ENCODE measurements at places on chromosomes 16 and 17.
A peak's percentile ranks its signal among the peaks of the same experiment; 100 is the strongest.

DNA sequence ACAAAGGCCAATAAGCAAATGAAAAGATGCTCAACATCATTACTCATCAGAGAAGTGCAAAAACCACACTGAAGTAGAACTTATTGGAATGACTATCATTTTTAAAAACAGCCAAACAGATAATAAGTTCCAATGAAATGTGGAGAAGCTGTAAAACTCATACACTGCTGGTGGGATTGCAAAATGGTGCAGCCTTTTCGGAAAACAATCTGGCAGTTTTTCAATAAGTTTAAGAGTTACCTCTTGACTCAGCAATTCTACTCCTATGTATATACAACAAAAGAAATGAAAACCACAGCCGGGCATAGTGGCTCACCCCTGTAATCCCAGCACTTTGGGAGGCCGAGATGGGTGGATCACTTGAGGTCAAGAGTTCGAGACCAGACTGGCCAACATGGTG, 49.3 kb downstream of the AKAP10 start:
- DNase-seq = no peak

- no peak for DNase-seq
Observed at GRCh38 chr17:57466521-57466920, 210.2 kb downstream of the MSI2 start.

- DNase-seq = peak; percentile 15
Observed at GRCh38 chr16:8920645-8921346, 38.6 kb downstream of the LITAFD start.

DNA sequence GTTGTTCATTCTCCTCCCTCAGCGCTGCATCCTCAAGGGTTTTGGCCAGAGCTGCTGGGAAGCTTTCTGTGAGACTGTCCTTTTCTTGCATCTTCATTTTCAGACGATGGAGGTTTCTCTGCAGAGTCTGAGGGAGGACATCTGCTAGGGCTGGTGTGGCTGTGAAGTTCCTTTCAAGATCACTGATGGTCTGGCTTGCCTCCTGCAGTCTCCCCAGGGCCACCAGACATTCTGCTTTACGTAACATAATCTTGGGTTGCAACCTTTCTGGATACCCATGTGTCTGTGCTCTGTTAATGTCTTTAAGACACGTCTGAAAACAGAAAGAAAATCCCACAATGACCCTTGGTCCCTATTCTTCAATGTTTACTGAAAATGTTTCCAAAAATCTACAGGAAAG, 29.0 kb downstream of the SMYD4 start:
- DNase-seq = no peak

- DNase-seq = no peak
Observed at GRCh38 chr16:67967958-67968399, 458 bp downstream of the SLC12A4 start.

- no peak for DNase-seq
Observed at GRCh38 chr16:6498858-6499257, 833.8 kb upstream of the RBFOX1 start.

DNA sequence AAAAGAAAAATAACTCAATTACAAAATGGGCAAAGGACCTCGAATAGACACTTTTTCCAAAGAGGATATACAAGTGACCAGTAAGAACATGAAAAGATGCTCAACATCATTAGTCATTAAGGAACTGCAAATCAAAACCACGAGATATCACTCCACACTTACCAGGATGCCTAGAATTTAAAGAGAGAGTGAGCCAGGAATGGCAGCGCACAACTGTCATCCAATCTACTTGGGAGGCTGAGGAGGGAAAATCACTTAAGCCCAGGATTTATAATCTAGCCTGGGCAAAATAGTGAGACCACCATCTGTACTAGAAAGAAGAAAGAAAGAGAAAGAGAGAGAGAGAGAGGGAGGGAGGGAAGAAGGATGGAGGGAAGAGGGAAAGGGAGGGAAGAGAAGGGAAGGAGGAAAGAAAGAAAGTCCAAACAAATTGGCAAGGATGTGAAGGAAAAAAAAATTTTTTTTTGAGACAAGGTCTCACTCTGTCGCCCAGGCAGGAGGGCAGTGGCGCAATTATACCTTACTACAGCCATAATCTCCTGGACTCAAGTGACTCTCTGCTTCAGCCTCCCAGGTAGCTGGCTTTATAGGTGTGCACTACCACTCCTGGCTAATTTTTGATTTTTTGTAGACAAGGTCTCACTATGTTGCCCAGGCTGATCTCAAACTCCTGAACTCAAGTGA, 22.6 kb downstream of the TBX2 start:
- DNase-seq = no peak

DNA sequence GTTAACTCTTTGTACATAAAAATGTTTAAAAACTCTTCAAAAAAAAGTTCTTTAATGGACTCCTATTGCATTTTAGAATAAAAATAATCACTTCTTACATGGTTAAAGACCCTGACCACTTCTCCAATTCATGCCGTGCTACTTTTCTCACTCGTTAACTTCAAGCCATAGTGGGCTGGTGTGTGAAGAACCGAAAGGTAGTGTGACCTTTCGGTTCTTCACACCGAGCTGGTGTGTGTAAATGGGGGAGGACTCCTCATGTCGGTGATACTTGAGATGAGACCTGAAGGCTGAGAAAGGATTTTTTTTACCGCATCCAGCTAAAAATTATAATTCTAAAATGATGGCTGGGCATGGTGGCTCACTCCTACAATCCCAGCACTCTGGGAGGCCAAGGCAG, 22.1 kb downstream of the RFFL start:
- DNase-seq = no peak

DNA sequence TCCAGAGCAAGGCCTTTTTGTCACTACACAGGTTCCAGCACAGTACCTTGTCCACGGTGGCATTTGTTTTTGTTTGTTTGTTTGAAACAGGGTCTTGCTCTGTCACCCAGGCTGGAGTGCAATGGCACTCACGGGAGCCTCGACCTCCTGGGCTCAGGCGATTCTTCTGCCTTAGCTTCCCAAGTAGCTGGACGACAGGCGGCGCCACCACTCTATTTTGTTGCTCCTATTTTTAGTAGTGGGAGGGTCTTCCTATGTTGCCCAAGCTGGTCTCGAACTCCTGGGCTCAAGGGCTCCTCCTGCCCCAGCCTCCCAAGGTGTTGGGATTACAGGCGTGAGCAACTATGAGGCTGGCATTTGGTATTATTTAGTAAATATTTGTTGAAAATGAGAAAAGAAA, 10.3 kb downstream of the MRC2 start:
- DNase-seq = no peak

DNA sequence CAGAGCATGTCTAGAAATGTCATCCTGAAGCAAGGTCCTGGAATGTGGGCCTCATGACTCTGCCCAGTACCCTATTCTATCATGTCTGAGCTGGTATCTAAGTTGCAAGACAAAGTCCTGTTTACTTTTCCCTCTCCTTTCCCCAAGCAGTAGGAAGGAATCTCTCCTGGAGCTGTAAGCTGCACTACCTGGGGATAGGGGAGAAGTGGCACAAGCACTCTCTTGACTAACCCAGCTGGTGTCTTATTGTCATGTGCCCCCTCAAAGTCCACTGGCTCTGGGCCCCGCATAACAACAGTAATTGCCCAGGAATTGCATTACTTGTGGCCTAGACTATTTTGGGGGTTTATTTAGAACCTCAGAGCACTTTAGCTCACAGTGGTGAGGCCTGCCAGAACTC, 1366.3 kb upstream of the GOT2 start:
- no peak for DNase-seq

DNA sequence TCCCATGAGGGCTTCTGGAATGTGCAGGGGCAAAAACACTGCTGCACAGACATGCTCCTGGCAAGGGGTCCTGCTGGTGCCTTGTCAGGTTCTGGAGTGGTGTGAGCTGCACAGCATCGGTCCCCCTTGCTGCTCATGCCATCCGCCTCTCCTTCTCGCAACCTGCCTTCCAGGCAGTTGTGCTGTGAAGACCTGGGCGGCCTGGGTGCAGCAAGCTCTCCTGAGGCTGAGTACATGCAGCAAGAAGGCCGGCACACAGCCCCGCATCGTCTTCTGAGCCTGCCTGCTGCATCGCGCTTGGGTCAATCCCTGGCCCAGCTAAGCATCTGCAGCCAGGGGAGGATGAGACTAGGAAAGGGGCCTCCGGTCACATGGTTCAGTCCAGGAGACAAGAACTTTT, 478 bp upstream of the TRPV1 start:
- no peak for DNase-seq
